ENCODE measurements at places on chromosomes 12 and 14.

GRCh38 chr12:6960593-6961277, 9.6 kb downstream of the PTPN6 start:
- no peak for DNase-seq

DNA sequence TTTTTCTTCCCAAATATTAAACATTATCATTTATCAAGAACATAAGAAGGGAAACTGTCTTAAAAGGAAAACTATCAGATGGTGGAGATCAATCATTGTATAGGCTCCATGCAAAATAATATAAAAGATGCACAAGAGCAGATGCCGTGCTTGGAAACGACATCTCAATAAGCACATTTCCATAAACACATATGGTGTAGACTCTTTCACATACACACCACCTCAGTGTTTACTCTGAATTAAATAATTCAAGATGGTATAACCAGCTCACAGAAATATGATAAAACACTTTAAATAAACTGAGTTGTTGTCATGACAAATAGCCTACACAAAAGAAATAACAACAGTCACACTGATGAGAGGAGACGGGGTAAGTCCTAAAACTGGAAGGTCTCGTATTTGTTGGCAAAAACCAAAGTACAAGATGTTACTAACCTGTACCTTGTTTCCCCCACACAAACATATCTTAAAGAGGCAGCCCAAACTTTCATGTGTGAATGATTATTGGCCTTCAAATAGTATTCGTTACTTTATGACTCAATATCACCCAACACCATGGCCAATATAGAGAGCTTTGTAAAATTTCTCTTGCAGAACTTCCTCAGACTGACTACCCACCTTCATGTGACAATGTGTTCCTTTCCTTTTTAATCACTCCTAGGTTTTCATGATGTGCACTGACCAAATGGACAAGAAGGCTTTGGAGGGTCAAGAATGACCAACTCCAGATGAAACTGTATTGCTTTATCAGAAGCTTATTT, 48.6 kb upstream of the TMPO start:
- DNase-seq = no peak

DNA sequence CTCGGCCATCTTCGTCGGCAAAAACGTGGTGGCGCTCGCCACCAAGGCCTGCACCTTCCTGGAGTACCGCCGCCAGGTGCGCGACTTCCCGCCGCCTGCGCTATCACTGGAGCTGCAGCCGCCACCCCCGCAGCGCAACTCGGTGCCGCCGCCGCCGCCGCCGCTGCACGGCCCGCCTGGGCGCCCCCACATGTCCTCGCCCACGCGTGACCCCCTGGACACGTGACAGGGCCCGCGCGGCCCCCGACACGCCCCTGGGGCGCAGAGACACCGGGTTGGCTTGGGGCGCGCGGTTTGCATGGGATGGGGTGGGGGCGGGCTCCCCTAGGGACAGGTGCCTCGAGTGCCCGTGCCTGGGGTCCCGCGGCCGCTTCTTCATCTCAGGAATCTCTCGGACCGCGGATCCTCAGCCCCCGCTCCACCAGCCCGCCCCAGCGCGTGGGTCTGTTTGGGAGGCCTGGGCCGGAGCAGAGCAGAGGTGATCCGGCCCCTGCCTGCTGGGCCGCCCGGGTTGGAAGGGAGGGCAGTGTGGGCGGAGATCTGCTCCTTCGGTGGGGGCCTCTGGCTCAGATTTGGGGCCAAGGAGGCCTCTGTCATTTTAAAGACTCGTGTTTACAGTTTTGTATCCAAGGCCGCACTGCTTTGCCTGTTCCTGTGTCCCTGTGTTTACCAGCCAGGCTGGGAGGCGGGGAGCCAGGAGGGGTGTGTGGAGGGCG, 3.3 kb downstream of the TMEM121 start:
- DNase-seq = no peak

GRCh38 chr12:79927772-79928474, 7.0 kb downstream of the PPP1R12A start:
- DNase-seq = no peak

GRCh38 chr12:59055204-59055860, 135.0 kb upstream of the LRIG3 start:
- DNase-seq = no peak

DNA sequence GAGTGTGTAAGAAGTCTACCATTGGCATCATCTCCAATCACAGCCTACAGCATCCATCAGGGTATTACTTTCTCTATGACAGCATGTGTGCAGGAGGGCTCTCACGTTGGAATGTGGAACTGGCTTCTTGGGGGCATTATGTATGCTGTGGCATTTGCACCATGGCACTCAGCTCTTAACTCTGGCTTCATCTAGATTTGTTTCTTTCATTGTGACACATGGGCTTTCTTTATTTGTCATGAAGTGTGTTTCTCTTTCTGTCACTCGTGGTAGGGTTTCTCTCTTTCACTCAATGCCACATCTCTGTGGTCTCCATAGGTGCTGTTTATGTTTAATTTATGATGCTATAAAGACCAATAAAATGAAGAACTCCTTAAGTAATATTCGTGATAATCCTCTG, 191.2 kb upstream of the GARIN2 start:
- DNase-seq = no peak

DNA sequence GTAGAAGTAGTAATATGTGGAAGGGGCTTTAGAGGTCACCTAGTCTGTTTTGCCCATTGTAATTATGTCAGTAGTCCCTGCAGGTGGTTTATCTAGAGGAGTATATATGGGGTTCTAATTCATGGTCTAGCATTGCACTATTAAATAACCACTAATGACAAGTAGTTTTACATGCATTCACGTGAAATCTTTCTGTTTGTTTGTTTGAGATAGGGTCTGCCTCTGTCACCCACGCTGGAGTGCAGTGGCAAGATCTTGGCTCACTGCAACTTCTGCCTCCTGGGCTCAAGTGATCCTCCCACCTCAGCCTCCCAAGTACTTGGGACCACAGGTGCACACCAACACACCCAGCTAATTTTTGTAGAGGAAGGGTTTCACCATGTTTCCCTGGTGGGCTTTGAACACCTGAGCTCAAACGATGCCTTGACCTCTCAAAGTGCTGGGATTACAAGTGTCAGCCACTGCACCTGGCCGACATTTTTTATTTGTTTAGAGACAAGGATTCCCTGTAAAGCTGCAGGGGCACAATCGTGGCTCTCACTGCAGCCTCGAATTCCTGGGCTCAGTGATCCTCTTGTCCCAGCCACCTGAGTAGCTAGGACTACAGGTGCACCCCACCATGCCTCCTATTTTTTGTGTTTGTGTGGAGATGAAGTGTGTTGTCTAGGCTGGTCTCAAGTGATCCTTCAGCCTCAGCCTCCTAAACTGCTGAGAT, 12.0 kb upstream of the PSEN1 start:
- DNase-seq = no peak

GRCh38 chr14:75917946-75918335, 63.9 kb downstream of the TGFB3 start:
- no peak for DNase-seq

DNA sequence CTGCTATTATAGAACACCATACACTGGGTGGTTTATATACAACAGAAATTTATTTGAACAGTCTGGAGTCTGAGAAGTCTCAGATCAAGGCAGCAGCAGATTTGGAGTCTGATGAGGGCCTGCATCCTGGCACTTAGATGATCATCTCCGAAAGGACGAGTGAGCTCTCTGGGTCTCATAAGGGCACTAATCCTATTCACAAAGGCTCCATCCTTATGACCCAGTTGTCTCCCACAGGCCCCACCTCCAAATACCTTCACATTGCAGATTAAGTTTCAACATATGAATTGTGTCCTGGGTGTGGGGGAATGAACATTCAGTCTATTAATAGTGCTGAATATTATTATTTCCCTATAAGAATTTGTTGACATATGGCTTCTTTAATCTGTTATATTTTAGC, 53.6 kb downstream of the FBXO34 start:
- no peak for DNase-seq

DNA sequence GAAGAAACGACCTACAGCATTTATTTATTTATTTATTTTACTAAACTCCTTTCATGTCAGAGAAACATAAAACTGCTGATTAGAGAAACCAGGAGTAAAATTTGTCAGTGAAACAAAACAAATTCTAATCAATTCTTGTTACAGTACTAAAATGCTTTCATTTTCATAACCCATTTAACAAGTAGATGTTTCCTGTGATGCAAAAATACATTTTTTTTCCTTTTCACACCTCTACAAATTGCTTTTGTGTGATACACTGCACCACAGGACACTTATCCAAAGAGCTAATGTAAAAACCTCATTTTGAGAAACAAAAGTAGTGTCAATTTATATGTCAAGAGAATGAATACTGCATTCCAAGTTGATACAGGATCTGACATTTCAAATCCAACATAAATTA, 155.1 kb downstream of the SYT1 start:
- no peak for DNase-seq

GRCh38 chr12:42742716-42743115, 153.2 kb upstream of the PRICKLE1 start:
- DNase-seq = no peak

DNA sequence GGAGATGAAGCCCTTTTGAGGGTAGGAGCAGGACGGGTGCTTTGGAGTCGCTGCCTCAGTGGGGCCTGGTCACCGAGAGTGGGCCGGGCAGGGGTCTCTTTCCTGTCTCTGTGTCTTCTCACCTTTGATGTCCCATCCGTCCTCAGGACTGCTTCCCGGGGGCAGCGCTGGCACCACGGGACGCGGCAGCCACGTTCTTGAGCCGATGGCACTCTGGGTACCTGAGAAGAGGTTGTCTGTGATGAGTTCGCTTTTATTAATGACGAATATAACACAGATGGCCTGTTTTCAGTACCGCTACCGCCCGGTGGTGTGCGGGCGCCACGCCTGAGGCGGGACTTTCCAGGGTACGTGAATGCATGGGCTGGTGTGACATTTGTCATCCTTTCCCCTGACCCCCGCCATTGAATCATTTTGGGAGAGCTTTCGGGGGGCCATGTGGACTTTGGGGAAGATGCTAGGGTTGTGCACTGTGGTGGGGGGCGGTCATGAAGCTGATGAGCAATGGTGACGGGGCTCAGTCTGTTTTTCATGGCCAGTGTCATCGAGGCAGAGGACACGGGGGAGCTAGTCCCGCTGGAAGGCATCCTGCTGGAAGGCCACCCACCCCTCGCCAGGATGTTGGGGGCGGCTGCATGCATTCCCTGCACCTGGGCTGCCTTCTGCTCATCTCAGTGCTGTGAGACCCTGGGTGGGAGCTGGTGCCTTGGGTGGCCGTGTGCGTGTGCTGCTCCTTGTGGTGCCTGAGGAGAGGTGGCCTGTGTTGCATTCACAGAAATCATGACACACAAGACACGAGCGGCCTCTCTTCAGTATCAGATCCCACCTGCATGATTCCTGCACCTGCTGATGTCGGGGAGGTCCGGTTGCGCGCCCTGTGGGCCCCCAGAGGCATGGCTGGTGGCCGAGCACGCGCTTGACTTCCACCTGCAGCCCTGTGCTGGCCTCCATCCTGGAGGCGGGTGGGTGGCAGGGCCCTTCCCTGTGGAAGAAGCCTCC, 162.5 kb upstream of the RTL1 start:
- DNase-seq = no peak

DNA sequence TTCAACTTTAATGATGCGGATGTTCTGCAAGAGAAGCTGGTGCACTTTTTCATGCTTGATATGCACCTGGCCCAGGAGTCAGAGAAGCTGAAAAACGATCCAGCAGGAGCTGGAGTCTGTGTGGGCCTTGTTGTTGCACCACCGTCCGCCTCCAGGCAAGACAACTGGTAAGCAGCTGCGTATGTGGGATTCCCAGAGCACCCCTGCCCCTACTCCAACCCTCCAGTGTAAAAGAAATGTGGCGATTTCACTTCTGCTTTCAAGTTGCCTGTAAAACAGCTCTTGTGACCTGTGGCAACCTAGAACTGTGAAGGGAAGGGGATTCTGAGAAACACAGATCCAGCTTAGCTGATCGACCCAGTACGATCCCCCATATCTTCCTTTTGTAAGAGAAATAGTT, 154.1 kb upstream of the PELI2 start:
- no peak for DNase-seq

- DNase-seq = no peak
Measured at GRCh38 chr14:75577090-75577489, 1.3 kb upstream of the FLVCR2 start.

DNA sequence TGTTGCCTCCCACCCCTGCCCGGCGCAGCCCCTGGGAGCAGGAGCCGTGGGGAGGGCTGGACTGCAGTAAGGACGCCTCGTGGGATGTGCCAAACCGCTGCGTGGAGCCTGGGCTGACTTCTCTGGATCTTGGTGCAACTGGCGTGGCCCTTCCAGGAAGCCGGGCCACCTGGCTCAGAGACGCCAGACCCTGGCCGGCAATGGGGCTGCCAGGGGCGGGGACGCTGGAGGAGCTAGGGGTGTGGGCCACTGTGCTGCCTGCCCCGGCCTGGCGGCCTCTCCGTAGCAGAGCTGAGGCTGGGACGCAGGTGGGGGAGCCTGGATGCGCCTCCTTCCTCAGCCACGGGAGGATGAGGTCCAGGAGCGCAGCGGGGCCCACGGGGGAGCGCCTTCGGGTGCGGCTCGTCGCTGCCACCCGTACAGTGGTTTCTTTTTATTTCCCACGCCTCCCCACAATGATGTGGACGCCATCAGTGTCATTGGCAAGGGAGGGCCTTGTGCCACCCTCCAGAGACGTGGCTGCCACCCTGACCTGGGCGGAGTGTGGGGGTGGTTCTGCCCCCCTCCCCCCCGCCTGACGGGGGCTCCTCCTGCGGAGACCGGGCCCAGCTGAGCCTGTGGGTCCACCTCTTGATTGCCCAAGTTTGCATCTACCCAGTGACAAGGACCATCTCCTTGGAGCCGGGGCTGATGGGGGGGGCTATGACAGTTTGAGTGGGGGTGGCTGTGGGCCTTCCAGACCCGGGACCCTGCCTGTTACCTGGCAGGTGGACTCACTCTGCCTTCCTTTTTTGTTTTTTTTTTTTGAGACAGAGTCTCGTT, 11.3 kb downstream of the DDX51 start:
- DNase-seq = no peak

DNA sequence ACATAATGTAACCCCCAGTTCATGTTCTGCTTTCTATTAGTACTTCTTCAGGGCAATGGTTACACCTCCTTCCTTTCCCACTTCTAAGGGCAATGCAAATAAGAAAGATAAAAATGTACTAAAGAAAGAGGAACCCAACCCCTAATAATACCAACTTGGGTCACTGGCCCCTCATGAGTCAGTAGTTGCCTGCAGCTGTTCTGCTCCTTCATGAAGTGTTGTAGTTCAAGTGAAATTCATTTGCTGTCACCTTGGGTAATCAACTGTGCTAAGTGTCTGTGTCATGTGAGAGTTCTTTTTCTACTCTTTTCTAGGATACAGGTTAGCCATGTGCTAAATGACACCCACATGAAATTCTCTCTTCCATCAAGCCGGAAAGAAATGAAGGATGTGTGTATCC, 91.8 kb downstream of the PLXNC1 start:
- DNase-seq = no peak

GRCh38 chr12:32240162-32240561, 133.5 kb downstream of the BICD1 start:
- no peak for DNase-seq

- DNase-seq = no peak
Measured at GRCh38 chr14:28344381-28344780, 422.2 kb upstream of the FOXG1 start.

DNA sequence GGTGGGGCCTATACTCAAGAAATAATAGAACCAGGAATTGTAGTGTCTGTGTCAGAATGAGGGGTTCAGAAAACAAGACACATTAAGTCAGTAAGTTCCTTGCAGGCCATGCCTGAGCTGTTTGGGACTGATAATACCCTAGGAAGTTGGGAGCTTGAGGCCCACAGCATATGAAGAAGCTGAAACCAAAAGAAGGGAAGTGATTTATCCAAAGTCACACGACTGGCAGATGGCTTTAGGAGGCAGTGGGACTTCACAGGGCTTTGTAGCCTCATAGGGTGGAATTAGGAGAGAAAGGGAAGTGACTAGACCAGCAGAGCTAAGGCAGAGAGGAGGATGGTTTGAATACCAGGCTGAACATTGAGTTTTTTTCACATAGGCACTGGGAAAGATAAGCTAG, 56.6 kb upstream of the SRSF5 start:
- no peak for DNase-seq

Data from stimulated activated CD4-positive, alpha-beta T cell treated with anti-CD3 and anti-CD28 coated beads, Interleukin-12 subunit alpha, Interleukin-12 subunit beta, amount 100 ng/mL, for 24 hours (primary cell).